ENCODE measurements at places on chromosomes 11 and 22.

GRCh38 chr11:11430431-11430830 lies 77.4 kb upstream of the CSNK2A3 start:
- DNase-seq: no peak

GRCh38 chr11:74021998-74022397 lies 13.1 kb upstream of the UCP3 start:
- no peak for DNase-seq

- DNase-seq: no peak
Measured at GRCh38 chr11:116130122-116130521, 625.9 kb upstream of the CADM1 start.

DNA sequence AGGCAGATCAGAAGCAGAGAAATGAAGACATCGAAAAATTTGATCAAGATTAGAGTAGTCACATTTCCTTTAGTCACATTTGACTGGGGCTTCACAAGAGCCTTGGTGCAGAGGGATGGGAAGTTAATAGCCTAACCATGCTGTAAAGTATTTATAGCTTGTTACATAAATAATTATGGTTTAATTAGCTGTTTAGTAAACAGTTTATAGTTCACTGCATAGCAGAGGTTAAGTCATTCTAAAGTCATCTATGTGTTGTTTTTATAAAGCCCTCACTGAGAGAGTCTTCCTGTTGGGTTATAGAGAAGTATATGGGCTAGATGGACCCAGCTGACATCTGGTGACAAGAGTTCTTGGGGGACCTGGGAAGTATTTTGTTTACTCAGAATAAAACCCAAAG lies 47.1 kb downstream of the INSC start:
- no peak for DNase-seq

DNA sequence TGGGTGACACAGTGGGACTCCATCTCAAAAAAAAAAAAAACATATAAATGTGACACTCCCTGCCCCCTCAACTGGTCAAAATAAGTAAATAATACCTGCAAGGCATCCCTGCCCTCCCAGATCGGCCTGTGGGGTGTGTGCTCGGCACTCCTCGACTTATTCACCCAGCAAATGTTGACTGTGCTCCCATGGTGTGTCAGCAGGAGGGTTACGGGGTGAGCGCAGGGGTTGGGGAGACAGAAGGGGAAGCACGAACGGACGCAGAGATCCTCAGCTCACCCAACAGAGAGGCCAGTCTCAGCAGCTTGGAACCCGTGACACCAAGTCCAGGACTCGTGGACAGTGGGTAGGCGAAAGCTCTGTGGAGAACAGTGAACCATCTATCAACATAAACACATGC lies 1.6 kb upstream of the ADM2 start:
- DNase-seq: no peak

DNA sequence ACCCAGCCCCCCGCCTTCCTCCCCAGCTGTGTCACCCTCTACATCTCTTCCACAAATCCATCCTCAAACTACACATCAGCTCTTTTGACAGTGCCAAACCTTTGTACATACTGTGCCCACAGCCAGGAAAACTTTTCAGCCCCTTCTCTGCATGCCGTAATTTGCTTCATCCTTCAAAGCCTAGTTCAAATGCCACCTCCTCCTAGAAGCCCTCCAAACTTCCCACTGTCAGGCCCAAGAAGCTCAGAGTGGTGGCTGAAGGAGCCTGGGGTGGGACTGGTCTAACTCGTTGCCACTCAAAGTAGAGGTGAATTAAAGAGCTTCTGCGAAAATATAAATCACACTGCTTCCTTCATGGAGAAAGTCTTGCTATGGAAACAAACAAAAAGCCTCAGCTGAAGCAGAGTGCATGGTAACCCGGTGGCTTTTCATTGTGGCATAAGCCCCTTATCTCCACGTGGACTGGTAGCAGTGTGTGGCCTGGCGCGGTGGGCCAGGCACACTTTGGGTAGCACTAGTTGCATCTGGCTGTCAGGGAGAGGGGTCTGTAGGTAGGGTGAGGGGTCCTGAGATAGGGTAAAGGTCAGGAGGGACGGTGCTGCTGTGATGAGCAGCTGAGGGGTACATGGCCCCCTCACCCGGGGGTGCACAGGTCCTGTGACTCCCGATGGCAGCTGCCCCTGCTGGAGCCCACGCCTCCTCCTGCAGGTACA lies 76.9 kb downstream of the MYO7A start:
- DNase-seq: no peak

DNA sequence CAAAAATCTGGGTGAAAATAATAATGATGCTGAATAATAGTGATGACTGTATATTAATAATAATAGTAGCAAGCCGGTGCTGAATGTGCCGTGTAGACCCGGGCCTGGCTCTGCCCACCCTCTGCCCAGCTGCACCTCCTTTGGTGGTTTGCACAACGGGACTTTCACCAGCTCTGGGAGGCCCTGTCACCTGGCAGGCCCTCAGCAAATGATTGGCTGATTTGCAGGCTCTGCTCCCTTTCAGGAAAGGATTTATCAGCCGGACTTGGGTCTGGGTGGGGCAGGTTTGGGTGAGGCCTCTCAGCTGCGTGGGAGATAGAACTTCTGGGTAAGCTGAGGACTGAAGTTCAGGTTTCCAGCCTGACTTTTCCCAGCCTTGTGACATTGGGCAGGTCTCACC lies 21.4 kb downstream of the KIAA1671 start:
- no peak for DNase-seq

GRCh38 chr22:37420686-37421467 lies 6.4 kb downstream of the ELFN2 start:
- no peak for DNase-seq

Data from T47D (cell line).